ENCODE measurements at places on chromosomes 13 and 19.

DNA sequence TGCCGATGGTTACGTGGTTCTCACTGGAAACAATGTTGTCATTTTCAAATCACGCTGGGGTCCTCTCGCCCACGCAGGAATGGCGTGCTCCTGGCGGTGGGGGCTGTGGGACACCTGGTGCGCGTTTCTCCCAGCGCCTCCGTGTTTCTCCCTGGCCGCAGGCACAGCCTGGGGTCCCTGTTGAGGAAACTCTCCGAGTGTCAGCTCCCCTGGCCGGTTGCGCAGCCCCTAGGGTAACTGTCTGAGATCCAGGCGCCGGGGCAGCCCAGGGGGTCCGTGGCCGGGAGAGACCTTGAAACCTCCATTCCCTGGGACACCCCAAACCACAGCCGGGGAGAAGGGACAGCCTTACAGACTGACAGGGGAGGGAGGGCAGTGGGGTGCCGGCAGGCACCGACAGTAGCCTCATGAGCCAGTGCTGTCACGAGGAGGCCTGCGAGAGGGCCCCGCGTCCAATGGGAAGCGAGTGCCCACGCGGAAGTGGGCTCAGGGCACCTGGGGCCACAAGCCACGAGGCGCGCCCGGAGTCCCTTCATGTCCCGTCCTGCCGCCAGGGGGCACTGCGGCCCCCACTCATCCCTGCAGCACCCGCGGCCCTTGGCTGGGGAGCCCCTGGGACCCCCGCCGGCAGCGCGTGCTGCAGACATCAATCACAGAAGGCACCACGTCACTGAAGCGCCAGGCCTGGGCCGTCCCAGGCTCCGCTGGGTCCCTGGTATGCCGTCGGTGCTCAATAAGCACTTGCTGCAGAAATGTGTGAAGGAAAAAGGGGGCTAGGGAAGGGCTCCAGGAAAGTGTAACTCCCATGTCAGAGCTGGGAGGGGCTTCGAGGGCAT is 9.5 kb downstream of the ADAMTSL5 start:
- peak; percentile 38 for DNase-seq

- DNase-seq: no peak
Measured at GRCh38 chr13:36353001-36353400, 6.8 kb upstream of the SPART start.

DNA sequence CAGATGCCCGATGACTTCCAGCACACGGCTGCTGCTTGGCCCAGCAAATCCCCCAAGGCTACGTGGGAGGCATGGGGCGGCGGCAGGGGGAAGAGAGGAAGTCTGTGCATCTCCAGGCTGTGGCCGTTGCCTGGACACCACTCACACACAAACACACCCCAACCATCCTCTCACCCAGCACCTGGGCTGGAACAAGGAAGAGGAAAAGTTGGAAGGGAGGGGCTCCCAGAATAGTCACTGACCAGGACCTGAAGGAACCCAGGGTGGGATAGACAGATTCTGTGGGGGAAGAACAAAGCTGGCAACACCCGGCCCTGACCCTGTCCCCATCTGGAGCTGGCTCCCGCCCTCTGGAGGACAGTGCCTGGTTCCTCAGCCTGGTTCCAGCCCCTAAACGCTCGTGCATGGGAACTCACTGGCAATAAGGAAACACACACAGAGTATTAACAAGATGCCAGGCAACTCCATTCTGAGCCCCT is 11.2 kb downstream of the PPP6R1 start:
- DNase-seq: no peak

DNA sequence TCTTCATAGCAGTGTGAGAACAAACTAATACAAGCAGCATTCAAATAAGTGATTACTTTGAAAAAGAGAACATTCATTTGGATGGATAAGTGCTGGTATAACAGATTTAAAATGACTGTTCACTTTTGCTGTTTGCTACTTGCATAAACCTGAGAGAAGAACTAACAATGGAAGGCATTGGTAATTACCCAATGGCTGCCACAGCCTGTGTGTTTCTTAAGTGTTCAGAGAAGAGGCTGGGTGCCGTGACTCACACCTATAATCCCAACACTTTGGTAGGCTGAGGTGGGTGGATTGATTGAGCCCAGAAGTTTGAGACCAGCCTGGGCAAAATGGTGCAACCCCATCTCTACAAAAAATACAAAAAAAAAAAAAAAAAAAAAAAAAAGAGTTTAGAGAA is 4.9 kb upstream of the TEX26 start:
- DNase-seq: no peak

Data from hypothalamus (tissue), 51 donors.